Fibroblast of skin of back (primary cell): ENCODE measurements at places on chromosomes 7 and 10.

DNA sequence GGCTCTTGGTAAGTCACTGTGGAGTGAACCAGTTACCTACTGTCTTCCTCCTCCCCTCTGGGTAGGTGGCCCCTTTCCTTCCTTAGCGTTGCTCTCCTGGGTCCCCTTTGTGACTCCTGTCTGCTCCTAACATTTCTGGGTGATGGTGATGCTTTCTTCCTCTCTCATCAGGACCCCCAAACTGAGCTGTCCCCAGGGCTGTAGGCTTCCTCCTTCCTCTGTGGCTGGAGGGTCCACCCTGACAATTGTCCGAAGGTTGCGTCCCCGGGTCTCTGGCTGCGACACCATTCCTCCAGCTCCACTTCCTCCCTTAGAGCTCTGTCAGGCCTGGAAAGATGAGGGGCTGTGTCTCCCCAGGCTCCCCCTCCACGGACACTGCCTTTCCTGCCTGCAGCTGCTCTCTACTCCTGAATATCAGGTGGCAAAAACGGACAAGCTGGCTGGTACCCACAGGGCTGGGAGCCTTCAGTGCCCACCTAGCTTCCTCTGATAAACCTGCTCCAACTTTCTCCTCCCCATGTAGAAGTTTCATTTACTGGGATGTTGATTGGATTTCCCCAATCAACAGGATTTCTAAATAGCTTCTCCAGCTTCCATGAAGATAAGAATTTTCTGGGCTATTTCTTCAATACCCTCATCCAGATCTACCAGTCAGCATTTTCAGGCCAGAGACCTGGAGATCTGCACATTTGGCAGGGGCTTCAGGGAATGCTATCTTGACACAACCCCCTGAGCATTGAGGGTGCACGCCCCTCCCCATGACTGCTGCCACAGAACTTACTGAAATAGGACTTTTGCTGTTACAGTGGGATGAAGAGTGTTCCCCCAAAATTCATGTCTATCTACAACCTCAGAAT lies 506.5 kb downstream of the TCERG1L start:
- no peak for DNase-seq

GRCh38 chr10:65950075-65950474 lies 975.8 kb upstream of the LRRTM3 start:
- peak; percentile 58 for DNase-seq

- peak; percentile 97 for DNase-seq
These were observed 26.7 kb downstream of the HECW1 start for GRCh38 chr7:43139137-43139536.

GRCh38 chr10:46546591-46547540 lies 9.6 kb downstream of the GPRIN2 start:
- DNase-seq, result no peak

DNA sequence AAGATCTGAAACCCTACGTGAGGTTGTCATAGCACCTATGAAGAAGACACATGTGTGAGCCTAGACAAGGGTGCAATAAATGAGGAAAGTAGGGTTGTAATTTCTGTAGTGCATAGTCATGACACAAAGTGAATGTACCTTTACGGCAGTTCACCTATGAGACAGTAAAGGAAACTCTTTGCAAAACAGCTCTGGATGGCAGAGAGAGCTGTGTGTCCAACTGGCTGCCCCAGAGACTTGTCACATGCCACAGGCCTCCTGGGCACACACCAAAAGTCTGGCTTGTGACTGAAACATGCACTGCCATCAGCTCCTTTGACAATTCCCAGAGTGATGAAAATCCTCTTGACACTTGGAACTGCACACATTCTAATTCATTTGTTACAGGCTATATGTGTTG lies 90.7 kb upstream of the NAMPT start:
- no peak for DNase-seq

- DNase-seq, result peak; percentile 69
These were observed 230.3 kb upstream of the MEOX2 start for GRCh38 chr7:15916681-15917380.

DNA sequence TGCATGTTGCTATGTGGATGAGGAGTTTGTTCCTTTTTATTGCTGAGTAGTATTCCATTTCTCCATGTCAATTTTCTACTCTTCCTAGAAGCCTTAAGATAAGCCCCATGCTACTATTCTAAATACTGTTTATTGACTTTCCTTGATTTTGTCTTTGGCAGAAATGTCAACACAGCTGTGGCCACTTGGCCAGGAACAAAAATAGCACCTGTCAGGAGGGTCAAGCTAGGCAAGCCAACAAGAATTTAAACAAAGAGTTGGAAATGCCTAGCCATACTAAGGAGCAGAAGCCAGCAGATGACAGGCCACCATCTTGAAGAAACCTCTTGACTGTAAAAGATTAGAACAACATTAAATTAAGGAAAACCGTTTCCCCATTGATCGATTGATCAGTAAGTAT lies 34.7 kb downstream of the JAZF1 start:
- no peak for DNase-seq
